ENCODE measurements at places on chromosomes 5 and 9. TPM values are rescaled to one million over a fixed set of nuclear protein-coding genes. Genes with fewer than 3 reads are reported as not detected.

The TAF1L gene
- total RNA-seq: 0.25 TPM

The WWC1 gene
- 60.5 TPM for total RNA-seq

The FOXD4L5 gene
- total RNA-seq: not detected

The EIF4E1B gene
- total RNA-seq: not detected

The FBP2 gene
- total RNA-seq: not detected

The MYMK gene
- not detected for total RNA-seq

The SLC36A3 gene
- total RNA-seq: not detected

The ADAMTS13 gene
- 2.2 TPM for total RNA-seq
